ENCODE measurements at places on chromosomes 6 and 20.

DNA sequence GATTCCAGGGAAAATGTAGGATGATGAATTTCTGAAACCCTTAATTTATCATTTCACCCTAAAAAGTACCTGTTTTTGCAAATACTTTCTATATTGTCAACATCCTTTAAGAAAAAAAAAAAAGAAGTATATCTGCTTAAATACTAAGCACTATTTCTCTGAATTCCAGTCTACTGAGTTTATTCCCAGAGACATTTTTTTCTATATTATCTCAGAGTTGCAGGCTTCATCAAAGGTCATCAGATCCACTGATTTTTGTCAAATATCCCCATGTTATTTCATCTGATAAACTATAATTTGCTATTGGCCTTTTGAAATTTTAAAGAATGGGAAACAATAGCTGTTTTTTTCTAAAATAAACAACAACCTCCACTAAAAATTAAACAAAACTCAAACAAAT is 357.6 kb upstream of the ID4 start:
- H3K36me3 ChIP-seq = no peaks in the 10 kb centered on the region
- no peak for DNase-seq
- no peak overlapping the region for H3K4me3 ChIP-seq
- no peak overlapping the region for H3K27ac ChIP-seq
- H3K27me3 ChIP-seq = no peaks in the 10 kb centered on the region

DNA sequence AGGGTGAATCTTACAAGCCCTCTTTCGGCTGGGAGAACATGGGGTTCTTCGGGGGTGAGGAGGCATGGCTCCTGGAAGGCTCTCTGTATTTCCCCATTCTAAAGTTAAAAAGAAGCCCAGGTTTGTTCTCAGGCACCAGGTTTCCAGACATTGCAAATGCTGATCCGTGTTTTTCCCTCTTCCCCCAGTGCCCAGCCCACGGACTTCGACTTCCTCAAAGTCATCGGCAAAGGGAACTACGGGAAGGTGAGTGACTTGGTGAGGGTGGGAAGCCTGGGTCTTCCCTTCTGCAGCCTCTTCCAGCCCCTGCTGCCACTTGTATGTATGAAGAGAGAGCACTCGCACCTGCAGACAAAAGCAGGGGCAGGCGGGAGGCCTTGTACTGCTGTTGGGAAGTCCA is 8.7 kb downstream of the SGK2 start:
- H3K4me1 ChIP-seq = peaks cover 16% of the 10 kb centered on the region
- H3K36me3 ChIP-seq = no peaks in the 10 kb centered on the region
- DNase-seq = no peak
- no peak overlapping the region for H3K27ac ChIP-seq
- H3K27me3 ChIP-seq = no peaks in the 10 kb centered on the region
- no peak overlapping the region for H3K4me3 ChIP-seq

GRCh38 chr6:29976253-29976587 is 33.9 kb downstream of the HLA-A start:
- H3K27ac ChIP-seq = peak overlapping the region; percentile 97
- H3K4me3 ChIP-seq = peak overlapping the region; percentile 70
- H3K4me1 ChIP-seq = peaks cover 26% of the 10 kb centered on the region
- no peaks in the 10 kb centered on the region for H3K27me3 ChIP-seq
- no peaks in the 10 kb centered on the region for H3K36me3 ChIP-seq
- DNase-seq = no peak

GRCh38 chr6:18432180-18432579 is 45.0 kb downstream of the RNF144B start:
- H3K27me3 ChIP-seq = no peaks in the 10 kb centered on the region
- no peak overlapping the region for H3K27ac ChIP-seq
- no peak overlapping the region for H3K4me3 ChIP-seq
- H3K36me3 ChIP-seq = no peaks in the 10 kb centered on the region
- no peak for DNase-seq

DNA sequence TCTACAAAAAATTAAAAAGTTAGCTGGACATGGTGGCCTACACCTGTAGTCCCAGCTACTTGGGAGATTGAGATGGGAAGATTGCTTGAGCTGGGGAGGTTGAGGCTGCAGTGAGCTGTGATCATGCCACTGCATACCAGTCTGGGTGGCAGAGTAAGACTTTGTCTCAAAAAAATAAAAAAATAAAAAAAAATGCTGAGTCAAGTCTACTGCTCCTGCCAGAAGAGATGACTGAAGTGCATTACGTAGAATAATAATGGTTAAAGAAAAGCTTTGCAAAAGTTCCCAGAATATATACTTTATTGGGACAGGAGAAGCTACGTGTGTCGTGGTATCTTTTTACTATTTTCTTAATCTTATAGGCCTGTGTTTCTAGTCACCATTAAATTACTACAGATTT is 125.3 kb downstream of the SLC16A10 start:
- H3K27me3 ChIP-seq = no peaks in the 10 kb centered on the region
- H3K4me3 ChIP-seq = no peak overlapping the region
- DNase-seq = no peak
- no peak overlapping the region for H3K27ac ChIP-seq
- H3K4me1 ChIP-seq = peaks cover 13% of the 10 kb centered on the region

- no peak overlapping the region for H3K4me3 ChIP-seq
- H3K36me3 ChIP-seq = no peaks in the 10 kb centered on the region
- H3K27me3 ChIP-seq = no peaks in the 10 kb centered on the region
- no peaks in the 10 kb centered on the region for H3K4me1 ChIP-seq
- DNase-seq = no peak
These were observed 40.8 kb downstream of the KCNK17 start for GRCh38 chr6:39273406-39273821.

DNA sequence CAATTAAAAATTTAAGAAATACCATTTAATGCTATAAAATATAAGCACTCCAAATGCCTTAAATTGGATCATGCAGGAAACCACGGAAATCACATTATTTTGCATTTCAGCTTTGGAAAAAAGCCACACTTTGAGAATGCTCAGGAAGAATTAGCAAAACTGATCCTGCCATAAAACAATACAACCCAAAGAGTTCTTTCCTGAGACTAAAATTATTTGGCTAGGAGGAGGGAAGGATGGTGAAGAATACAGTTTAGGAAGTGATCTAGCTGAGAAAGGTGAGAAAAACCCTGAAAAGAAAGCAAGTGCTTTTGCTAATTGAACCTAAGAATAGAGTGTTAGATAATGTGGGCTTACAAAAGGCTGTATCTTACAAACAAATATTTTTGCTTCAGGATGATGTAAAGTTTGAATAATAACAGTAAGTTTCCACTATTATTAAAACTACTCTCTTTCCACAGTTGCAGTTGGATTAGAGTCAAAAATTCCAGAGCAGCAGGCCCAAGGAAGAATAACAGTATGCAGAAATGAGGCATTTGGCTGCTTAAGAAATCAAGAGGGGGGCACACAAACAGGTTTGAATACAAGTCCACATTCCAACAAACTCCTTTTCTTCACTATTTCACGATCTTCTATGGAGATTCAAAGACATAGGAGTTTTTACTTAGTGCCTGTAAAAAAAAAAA is 565.4 kb downstream of the RFPL4B start:
- no peak overlapping the region for H3K27ac ChIP-seq
- H3K4me1 ChIP-seq = no peaks in the 10 kb centered on the region
- no peak overlapping the region for H3K4me3 ChIP-seq

GRCh38 chr6:88919032-88919431 is 44.4 kb downstream of the RNGTT start:
- H3K27me3 ChIP-seq = no peaks in the 10 kb centered on the region
- H3K27ac ChIP-seq = no peak overlapping the region
- DNase-seq = no peak
- H3K4me1 ChIP-seq = no peaks in the 10 kb centered on the region
- H3K36me3 ChIP-seq = no peaks in the 10 kb centered on the region

GRCh38 chr6:13147376-13147775 is 181.0 kb downstream of the TBC1D7 start:
- DNase-seq = no peak
- H3K27me3 ChIP-seq = no peaks in the 10 kb centered on the region
- no peak overlapping the region for H3K27ac ChIP-seq
- H3K36me3 ChIP-seq = no peaks in the 10 kb centered on the region

GRCh38 chr6:35512006-35512405 is 690 bp downstream of the TULP1 start:
- H3K4me1 ChIP-seq = no peaks in the 10 kb centered on the region
- no peak overlapping the region for H3K4me3 ChIP-seq
- peaks cover 5% of the 10 kb centered on the region for H3K27me3 ChIP-seq

GRCh38 chr6:16205377-16206144 is 32.8 kb upstream of the GMPR start:
- H3K4me3 ChIP-seq = no peak overlapping the region
- no peaks in the 10 kb centered on the region for H3K27me3 ChIP-seq
- H3K27ac ChIP-seq = no peak overlapping the region
- no peak for DNase-seq
- no peaks in the 10 kb centered on the region for H3K36me3 ChIP-seq

DNA sequence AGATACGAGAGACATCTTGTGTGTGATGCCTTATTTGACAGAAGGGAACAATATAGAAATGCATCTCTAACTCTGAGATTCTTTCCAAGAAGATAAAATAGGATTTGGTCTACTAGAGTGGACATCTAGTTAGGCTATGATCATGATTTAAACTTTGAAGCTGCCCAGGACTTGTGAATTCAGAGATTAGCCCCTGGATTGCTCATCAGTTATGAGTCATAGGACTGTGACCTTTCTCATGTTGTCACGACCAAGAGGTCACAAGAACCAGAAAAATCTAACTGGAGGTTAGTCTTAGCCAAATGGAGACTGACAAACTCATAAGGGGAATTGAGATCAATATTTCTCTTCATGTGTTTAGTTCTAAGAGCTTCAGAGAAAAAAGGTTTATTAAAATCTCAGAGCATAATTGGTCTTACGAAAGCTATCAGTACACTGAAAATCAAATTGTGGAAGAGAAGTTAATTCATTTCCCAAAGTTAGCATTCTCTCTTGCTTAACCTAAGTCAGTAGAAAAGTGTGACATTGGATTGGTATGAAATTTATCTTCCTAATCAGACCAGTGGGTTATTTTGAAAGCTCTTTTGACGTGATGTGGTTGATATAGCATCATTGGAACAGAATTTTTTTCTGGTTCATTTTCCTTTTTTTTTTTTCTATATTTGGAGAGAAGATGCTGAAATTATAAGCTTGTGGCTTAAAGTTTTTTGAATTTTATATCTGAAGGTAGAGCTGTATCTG is 245.7 kb downstream of the RNF144B start:
- H3K4me3 ChIP-seq = no peak overlapping the region
- no peaks in the 10 kb centered on the region for H3K4me1 ChIP-seq
- H3K27me3 ChIP-seq = no peaks in the 10 kb centered on the region
- no peak overlapping the region for H3K27ac ChIP-seq
- H3K36me3 ChIP-seq = no peaks in the 10 kb centered on the region

DNA sequence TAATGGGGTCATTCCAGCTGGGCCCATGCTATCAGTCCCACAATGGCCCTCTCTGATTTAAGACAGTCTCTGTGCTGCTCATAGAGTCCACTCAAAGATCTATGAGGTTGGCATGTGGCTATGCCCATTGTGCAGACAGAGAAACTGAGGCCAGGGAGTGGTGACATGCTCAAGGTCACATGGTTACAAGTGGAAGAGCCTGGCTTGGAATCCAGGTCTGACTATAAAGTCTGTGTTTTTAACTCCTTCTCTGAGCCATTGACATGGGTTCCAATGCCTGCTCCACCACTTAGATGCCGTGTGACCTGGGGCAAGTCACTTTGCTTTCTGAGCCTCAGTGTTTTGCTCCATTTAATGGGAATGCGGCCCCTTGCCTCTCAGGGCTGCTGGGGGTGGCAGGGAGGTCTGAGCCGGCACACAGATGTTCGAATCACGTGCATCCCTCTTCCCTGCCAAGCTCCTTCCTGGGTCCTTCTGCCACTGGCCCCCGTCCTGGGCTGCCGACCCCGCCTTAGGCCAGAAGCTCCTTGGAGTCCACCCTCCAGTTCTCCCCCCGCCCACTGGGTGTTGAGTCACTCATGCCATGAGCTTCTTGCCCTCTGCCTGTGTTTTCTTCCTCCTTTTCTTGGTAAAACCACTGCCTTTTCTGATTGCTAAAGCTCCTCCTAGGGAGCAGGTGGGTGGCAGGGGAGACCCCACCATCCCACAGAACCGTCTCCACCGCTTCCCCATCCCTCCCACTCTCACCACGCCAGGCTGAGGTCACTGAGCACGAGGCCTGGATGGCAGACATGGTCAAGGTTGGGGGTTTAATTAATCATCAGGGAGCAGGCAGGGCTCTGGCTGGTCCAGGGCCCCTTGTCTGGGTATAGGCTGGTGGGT is 35.7 kb downstream of the CEBPB start:
- DNase-seq = no peak
- peaks cover 3% of the 10 kb centered on the region for H3K4me1 ChIP-seq
- no peaks in the 10 kb centered on the region for H3K27me3 ChIP-seq
- H3K27ac ChIP-seq = no peak overlapping the region
- H3K4me3 ChIP-seq = no peak overlapping the region

GRCh38 chr6:21678990-21679389 is 85.4 kb downstream of the SOX4 start:
- H3K4me3 ChIP-seq = no peak overlapping the region
- no peaks in the 10 kb centered on the region for H3K36me3 ChIP-seq
- no peak overlapping the region for H3K27ac ChIP-seq
- H3K4me1 ChIP-seq = no peaks in the 10 kb centered on the region
- no peak for DNase-seq
- H3K27me3 ChIP-seq = no peaks in the 10 kb centered on the region

DNA sequence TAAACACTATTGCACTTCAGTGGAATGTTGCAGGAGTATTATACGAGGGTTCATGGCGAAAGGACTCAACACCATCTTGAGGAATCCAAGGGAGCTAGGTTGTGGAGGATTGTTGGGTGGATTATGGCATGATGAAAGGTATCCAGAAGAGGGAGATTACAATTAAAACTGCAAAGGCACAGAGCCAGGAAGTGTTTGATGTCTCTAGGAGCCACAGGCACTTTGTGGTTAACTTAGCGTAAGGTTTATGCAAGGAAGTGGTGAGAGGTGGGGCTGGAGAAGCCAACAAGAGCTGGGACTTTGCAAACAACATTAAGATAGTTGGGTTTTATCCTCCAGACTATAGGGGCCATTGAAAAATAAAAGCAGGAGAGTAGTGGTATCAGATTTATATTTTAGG is 86.6 kb upstream of the TPD52L1 start:
- no peak for DNase-seq
- H3K4me1 ChIP-seq = no peaks in the 10 kb centered on the region
- no peaks in the 10 kb centered on the region for H3K27me3 ChIP-seq
- H3K36me3 ChIP-seq = no peaks in the 10 kb centered on the region
- no peak overlapping the region for H3K27ac ChIP-seq
- no peak overlapping the region for H3K4me3 ChIP-seq

DNA sequence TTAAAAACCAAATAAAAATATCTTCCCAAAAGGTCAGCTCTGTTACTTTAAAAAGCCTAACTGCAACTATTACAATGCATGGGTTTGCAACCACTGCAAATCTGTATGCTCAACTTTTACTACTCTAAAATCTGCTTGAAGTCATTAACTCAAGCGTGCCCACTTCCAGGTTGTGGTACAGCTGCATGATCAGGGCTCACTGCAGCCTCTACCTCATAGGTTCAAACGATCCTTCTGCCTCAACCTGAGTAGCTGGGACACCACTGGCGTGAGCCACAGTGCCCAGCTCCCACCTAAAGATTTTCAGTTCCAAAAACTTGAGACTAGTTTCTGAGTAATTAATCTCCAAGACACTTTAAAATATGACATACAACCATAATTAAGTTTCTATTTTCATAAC is 8.2 kb downstream of the DIDO1 start:
- H3K4me3 ChIP-seq = no peak overlapping the region
- no peaks in the 10 kb centered on the region for H3K36me3 ChIP-seq
- no peak for DNase-seq
- no peaks in the 10 kb centered on the region for H3K27me3 ChIP-seq

Measured in body of pancreas (tissue), 4 donors.